ENCODE measurements at places on chromosomes 11 and 22.

DNA sequence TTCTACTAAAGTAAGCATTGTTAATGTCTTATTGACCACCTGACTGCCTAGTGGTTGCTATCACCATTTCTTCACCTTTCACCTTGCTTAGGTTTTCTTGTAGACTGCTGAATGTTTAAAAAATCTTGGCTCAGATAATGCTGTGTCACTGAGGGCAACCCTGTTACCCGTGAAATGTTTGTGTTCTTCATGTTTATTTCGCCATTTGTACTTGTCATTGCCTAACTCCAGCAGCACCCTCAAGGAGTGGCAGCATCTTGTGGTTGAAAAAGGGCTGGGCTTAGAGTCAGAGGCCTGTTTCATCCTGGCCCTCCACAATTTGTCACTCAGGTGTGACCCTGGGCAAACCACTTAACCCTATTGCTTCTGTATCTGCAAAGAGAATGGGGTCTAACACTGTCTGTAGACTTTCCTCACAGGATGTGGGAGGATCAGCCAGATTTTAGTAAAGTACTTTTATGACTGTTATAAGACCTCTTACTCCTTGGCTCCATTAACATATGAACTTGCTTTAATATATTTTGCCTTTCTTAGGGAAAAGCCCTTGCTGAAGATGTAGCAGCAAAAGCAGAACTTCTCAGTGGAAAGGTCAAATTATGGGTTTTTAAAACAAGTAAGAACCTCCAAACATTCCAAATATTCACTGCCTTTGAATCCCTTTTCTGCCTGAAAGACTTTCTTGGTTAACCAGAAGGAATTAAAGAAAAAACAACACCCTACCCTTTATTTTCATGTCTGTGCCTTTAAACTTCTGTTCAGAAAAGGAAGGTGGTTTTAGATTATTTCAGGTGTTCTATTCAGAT lies 154.5 kb upstream of the C11orf87 start:
- DNase-seq: no peak

DNA sequence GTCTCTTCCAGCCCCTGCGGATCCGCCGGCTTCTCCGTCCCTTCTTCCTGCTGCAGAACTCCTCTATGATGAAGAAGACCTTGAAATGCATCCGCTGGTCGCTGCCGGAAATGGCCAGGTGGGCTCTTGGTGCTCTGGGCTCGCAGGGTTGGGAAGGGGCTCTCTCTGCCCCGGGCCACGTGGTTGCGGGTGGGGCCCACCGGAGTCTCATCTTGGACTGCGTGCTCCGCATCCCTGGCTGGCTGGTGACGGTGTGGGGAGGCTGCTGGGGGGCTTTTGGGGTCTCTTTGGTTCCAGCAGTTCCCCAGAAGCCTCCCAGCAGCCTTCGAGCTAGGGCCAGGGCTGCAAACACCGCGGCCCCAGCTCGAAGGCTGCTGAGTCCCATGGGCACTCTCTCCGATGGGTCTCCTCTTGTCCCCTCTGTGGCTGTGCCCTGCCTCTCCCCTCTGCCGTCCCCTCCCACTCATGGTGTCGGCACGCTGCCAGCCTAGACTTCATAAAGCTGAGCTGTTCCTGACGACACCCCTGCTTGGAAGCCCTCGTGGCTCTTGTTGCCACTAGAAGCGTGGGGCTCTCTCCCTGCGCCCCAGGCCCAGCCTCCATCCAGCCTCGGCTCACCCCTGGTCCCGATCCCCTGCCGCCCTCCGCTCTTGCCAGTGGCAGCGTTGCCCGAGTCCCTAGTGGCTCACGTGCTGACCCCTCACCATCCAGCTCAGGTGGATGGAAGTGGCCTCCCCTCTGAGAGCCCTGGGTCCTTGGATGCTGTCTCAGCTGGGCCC lies 14.3 kb downstream of the TPCN2 start:
- DNase-seq: no peak

DNA sequence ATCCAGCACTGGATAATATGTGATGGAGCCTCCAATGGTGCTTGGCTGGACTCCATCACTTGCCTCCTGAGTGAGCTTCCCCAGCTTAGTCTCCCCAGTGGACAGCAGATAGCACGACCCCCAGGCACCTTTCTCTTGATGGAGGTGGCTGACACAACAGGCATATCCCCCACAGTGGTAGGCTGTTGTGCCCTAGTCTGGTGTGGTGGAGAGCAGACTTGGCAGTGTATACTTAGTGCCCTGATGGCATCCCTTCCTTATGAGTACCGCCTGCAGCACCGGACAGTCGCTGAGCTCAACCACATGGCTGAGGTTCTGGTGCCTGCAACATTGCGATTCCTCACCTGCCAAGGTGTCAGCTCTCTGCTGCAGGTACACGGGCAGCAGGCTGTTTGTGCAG lies 50.1 kb downstream of the DNHD1 start:
- DNase-seq: no peak

DNA sequence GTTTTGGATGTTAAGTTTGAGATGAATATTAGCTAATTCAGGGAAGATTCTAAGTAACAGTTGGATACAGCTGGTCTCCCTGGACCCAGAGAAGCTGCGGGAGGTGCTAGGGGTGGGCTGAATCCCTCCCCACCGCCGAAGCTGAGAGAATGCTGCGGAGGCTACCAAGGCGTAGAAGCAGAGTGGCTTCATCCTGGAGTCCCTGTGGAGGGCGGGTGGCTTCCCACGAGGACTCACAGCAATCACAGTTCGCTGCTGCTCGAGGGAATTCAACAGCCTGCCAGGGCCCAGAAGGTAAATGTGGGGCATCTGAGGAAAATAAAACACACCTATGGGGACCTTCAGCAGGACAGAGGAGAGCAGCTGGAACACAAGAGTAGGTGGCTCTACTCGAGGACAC lies 11.1 kb upstream of the B3GAT1 start:
- no peak for DNase-seq

DNA sequence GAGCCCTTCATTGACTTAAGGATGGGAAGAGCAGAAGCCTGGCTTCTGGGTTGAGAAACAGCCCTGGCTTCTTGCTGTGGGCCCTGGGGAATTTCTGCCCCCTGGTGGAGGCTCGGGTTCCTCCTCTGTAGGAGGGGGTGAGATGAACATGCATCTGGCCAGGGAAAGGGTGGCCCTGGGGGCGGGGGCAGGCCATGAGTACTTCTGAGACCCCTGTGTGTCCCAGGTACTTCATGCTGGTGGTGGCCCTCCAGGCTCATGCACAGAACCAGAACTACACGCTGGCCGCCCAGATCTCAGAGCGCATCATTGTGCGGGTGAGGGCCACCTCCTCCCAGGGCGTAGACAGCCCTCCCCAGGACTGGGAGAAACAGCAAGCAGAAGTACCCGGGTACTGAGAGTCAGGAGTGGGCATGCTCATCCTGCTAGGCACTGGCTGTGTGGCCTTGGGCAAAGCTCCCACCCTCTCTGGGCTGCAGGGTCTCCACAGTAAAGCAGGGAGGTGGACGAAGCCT lies 15.8 kb downstream of the TMEM258 start:
- peak; percentile 69 for DNase-seq

- DNase-seq: peak; percentile 39
Measured at GRCh38 chr11:2269601-2270321, 627 bp downstream of the ASCL2 start.

- DNase-seq: no peak
Measured at GRCh38 chr11:126433244-126433846, 77.9 kb downstream of the ST3GAL4 start.

- no peak for DNase-seq
Measured at GRCh38 chr11:70573701-70574151, 175.4 kb downstream of the CTTN start.

DNA sequence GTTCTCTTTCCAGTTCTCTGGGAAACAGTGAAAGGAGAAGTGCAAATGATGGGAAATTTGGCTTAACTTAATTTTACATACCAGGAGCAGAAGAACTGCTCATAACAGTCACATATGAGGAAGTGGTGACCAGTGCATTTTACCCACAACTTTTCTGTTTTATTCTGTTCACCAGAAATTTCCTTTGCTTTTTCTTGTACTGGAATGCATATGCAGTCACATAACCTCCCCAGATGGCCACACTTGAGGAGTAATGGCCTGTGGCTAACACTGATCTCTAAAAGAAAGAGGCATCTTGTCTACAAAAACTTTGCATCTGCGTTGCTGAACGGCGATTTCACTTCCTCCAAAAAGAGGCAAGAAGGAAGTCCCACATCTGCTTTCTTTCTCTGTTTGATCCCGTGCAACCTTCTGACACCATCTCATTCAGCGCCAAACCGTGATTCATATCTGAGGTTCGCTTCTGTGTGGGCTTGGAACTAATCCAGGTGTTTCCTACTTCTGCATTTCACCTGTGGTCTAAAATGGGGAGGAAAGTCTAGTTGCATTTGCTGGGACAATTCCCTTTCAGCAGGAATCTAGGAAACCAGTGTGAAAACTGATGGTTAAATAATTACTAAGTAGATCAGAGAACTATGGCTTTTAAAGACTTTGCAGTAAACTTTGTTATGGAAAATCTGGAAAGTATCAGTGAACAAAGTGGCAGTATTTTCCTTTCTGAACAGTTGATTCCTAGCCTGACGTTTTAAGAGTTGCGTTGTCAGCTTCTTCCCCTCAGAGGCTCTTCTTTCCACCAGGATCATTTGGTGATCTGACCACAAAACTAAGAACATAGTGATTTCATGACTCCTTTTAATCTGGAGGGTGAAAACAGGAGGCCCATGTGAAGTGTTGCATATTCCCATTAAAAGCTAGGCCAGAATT lies 4.2 kb upstream of the MPEG1 start:
- DNase-seq: no peak

GRCh38 chr11:74268456-74268855 lies 43.0 kb downstream of the P4HA3 start:
- DNase-seq: no peak

GRCh38 chr11:12628314-12628713 lies 45.9 kb upstream of the TEAD1 start:
- no peak for DNase-seq

GRCh38 chr11:129435499-129436245 lies 60.0 kb downstream of the BARX2 start:
- DNase-seq: no peak

- DNase-seq: no peak
Measured at GRCh38 chr22:49203859-49204598, 623.6 kb downstream of the BRD1 start.

GRCh38 chr22:37462983-37463382 lies 23.2 kb downstream of the MFNG start:
- peak; percentile 13 for DNase-seq

DNA sequence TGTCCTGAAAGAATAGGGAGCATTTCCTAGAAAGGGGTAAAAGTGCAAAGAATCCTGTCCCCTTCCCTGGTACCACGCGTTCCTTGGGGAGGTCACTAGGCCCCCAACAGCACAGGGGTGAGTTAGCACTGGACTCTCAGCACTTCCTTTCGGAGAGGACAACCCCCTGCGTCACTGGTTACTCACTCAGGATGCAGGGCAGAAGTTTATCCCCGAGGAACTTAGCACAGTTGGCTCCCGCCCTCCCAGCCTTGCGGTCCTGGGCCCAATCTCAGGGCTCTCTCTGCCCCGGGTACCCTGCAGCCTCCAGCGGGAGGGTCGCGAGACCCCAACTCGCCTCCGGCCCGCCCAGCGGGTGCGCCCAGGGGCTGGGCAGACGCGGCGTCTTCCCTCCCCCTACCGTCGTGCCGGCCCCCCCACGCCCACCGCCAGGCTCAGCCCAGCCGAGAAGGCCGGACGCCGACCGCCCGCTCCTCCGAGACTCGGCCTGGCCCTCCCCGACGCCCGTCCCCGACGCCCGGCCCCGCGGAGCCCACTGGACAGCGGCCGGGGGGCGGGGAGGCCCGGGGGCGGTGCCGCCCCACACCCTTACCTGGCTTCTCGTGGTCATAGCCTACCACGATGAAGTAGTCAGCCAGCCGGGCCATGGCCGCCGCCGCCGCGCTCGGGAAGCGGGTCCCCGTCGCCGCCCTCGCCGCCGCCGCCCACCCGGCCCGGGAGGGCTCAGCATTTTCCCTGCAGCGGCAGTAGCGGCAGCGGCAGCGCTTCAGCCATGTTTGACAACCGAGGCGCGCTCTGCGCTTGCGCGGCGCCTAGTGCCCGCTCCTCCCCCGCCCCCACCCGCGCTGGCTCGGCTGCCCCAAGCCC lies at the start of gene SBF2:
Gene SBF2, minus strand, starts transcription at position 797 of the 867 bp plus-strand sequence. Its CDS starts 150 bp downstream, at position 647.
- DNase-seq: peak; percentile 76

- no peak for DNase-seq
Measured at GRCh38 chr11:70908223-70908622, 344.2 kb downstream of the SHANK2 start.

DNA sequence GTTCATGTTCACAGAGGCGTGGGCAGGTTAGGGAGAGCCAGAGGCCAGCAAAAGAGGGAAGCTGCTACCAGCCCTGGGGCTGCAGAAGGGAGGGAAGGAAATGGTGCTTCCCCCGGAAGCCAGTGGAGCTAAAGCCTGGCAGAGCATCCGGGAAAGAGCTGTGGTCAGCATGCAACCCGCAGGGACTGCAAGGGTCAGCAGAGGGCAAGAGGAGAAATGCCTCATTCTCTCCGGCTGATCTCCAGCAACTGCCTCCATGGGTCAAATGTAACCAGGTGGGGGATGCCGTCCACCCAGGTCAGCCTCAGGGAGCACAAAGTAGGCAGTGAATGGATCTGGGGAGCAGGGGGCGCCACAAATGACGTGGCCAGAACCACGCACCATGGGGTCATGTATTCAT lies 36.9 kb upstream of the PRR5 start:
- DNase-seq: no peak
